ENCODE measurements at places on chromosomes 5 and 9.

DNA sequence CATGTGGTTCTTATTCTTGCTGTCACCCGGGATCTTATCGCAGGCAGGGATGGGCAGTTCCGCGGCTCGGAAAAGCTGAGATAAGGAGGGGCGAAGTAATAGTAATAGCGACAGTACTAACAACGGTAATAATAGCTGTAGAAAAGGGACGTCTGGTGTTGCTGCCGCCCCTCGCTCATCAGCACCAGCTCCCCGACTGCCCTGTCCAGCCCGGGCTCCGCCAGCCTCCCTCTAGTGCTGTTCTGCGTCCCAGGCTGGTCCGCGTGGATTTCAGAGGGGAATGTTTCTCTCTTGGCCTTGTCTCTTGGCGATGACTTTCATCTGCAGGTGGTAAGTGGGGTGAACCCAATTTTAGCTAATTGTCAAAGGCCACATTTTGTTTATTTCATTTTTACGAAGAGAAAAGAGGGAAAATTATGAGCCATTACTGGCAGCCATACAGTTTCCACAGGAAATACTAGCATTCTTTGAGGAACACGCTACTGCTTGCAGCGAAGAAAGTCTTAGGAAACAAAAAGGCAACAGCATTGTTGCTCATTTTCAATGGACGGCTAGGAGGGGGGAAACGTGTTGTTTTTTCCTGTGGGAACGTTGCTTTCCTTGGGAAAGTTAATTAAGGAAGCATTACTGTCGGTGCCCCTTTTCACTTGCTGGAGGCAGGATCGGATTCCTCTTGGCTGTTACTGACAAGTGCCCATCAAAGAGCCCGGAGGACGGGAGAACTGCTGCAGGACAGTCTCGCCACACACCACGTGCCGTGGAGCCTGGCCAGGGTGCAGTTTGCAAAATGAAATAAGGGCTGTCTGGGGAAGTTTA, 762 bp downstream of the SNCAIP start:
- no peak for DNase-seq

DNA sequence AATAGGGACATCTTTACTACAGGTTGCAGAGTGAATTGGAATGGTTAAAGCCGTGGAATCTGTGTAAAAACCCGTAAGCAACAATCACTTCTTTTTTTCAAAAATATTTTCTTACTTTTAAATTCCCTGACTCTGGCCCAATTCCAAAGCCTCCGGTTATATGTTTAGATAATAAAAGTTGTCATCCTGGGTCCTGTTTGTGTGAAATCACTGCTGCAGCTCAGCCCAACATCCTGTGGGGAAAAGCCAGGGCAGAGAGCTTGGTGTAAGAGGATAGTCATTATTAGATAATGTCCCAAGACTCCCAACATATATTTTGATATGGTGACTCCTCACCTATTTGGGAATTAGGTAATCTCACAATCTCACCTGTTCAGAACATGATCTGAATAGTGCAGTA, 586.0 kb upstream of the BRINP1 start:
- DNase-seq, result no peak

DNA sequence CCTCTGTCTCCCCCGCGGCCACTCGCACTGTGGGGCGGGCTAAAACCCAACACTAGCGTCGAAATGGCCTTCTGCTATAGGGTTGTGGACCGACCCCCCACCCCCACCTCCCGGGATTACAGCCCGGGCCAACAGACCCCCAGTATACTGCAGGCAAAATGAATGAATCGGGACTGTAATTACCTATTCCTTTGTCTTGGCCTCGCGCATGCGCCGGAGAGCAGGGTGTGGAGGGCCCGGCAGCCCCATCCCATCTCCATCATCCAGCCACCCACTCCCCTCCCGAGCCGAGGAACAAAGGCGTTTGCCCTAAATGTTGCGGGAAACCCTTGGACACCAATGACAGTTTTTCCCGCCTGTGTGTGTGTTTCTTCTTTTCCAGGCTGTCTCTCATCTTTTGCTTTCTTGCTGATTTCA, 1.6 kb downstream of the BASP1 start:
- no peak for DNase-seq

DNA sequence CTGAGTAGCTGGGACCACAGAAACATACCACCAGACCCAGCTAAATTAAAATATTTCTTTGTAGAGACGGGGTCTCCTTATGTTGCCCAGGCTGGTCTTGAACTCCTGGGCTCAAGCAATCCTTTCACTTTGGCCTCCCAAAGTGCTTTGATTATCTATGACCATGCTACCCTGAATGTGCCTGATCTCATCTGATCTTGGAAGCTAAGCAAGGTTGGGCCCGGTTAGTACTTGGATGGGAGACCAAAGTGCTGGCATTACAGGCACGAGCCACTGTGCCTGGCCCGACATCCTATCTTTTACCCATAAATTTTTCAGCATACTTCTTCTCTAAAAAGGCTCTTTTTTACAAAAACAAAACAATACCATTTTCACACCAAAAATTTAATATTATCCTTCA, 137.0 kb upstream of the LRRTM2 start:
- no peak for DNase-seq

GRCh38 chr9:36487482-36488388, 85.0 kb upstream of the MELK start:
- DNase-seq, result peak; percentile 87
